ENCODE measurements at places on chromosomes 2 and 18. TPM values are rescaled to one million over a fixed set of nuclear protein-coding genes. Genes with fewer than 3 reads are reported as not detected.

DNA sequence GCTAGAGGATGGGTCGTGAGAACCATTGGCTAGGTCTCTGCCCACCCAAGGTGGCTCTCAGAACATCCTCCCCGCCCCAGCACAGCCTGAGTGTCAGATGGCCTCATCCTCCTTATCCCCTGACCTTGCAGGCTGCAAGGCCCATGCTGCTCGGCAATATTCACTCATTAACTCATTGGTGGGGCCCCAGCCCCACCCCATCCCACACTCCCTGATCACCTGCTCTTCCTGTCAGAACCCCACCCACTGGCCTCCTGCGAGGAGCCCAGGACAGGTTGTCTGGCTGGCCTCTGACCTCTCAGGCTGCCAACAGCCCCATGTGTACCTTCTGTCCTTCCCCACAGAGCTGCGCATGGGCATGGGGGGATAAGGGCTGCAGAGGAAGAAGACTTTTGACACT, 5.3 kb downstream of the ADCY3 start:
- DNase-seq, result no peak

DNA sequence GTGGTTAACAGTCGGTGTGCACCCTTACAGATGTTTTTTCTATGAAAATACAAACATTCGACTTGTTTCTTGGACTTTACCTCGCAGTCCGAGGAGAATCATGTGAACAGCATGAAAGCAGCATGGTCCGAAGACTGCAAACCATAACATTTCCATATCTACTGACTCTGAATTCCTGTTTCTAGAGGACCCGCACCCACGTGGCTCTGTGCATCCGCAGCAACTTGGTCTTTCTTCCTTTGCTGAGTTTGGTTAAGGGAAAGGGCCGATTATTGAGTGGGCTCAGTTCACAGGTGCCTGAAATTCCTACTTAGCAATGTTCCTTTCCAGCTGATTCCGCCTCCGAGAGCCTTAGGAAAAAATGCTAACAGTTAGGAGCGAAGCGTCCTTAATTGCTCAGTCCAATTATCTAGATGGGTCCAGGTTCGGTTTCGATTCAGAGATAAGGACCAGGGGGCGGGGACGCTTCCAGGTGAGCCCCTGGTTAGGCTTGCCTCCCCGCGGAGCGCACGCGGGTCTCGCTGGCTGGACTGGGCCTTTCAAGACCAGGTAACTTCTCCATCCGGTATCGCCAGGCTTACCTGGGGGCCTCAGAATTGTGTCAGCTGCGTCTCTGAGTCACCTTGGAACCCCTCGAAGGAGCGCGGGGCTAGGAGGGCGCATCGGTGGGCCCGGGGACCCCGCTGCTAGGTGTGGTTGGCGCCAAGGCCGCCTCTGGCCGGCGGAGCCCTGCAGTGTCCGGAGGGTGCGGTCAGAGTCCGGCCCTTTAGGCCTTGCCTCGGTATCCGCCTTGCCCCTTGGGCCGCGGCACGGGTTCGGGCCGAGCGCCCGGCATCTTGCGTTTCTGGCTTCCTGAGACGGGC, 1.1 kb upstream of the B3GNT2 start:
- no peak for DNase-seq

DNA sequence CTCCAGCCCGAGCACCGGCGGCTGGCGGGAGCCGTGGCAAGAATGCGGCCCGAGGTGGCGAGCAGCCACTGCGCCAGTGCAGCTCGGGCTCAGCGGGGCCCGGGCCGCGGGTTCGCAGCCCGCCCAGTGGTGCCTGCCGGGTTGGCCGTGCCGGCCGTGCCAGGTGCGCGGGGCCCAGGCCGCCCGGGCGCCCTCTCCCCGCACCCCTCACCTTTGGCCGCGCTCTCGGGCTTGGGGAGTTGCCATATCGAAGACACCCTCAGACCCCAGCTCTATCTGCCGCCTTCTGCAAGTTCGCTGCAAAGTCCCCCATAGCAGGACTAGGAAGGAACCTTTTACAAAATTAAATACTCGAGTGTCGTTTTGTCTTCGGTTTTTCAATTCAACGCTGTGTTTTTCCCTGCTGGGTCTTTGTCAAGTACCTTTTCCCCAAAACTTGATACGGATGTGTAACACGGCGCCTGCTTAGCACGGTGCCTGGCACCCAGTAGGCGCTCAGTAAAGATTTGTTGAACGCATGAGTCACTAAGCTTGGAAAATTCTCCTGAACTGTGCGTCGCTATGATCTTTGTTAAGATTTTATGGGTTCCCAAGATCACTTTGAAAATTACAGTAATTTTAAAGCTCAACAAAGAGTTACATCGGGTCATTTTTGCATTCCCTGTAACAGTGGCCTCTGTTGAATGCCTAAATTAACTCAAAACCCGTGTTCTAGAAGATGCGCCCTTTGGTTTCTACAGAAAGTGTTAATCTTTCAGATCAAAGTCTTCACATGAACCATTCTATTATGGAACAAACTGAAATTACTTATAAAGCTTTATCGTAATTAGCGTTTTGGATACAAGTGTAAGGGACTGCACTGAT, 750 bp downstream of the STRADB start:
- peak; percentile 14 for DNase-seq

- DNase-seq, result no peak
These were observed 17.3 kb downstream of the CHCHD5 start for GRCh38 chr2:112601754-112602153.

DNA sequence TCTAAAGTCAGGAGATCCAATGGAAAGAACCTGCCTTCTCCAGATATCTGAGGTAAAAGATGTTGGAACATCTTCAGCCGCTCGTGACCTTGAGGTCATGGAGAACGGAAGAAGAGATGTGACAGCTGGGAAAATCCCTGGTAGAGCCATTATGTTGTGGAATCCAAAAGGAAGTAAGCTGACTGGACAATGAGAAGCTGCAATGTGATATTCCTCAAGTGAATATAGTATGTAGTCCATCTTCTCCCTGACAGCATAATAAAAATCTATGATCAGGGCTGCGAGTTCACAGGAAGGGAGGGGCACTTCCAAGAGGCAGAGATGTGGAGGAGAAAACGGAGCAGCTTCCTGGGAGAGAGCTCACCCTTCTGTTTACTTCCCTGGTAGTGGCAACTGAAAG, 201.0 kb upstream of the SP5 start:
- DNase-seq, result no peak

DNA sequence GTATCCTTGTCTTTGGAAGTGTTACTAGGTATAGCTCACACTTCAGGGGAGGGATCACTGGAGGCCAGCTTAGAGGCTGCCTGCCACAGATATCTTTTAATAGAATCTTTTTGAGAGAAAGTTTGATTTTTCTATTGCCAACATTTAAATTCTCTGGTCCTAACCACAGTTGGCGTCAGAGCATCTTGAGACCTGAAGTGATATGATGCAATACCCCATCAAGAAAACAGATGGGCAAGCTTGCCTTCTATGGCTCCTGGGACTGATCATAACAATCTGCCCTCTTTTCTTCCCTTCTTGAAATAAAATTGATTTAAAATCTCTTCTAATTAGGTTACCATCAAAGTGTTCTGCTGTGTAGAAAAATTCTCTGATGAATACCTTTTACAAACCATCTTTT, 105.5 kb upstream of the ACKR3 start:
- DNase-seq, result no peak

DNA sequence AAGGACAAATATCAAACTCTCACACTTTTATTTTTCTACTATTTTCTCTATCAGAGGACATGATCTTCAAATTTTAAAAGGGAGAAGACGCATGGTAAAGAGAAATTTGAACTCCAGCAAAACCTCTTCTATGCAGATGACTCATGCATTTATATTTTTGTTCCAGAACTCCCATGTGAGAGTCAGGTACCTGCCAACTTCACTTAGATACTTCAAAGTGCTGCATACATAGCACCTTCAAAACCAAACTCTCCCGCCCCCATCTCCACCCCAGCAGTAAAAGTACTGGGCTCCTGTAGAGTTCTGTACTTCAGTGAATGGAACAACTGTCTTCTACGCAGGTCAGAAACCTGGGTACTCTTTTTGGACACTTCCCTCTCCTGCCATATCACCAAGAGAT, 398.3 kb downstream of the TGIF1 start:
- DNase-seq, result no peak

- DNase-seq, result no peak
These were observed 33.2 kb upstream of the SP3 start for GRCh38 chr2:173998386-173998785.

DNA sequence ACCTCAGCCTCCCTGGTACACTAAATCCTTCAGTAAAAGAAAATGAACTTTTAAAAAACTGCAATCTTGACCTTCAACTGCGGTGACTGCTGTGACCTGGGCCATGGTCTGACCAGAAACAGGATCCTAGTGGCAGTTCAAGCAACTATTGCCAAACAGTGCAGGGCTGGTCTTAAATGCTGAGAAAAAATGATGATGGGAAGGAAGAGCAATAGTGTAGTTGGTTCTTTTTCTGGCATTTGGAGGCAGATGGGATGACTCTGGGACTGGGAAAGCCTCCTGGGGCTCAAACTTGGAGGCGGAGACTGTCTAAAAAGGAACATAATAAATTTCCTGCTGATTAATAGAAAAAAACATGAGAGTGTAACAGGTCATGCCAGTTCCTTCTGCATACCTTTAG, 45.4 kb downstream of the CHN1 start:
- DNase-seq, result no peak

GRCh38 chr2:133953524-133953923, 300.3 kb upstream of the MGAT5 start:
- DNase-seq, result no peak

DNA sequence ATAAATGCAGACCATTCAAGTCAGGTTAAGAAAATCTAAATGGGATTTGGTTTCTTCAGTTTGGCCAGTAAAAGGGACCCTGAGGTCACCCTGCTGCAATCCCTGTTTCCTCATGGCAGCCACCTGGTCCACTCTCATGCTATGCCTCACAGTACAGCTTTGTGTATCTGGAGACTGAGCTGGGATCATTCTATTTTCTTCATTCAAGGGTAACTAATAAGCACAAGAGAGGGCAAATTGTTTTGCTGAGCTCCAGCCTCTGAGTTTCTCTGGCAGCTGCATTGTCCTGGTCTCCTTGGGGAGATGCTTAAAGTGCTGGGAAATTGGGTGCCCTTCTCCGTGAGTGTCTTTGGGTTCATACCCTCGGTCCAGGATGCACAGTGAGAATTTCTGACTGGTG, 18.5 kb upstream of the BCL2L11 start:
- DNase-seq, result no peak

- peak; percentile 81 for DNase-seq
These were observed 143.1 kb upstream of the TTC39C start for GRCh38 chr18:23871410-23871809.

DNA sequence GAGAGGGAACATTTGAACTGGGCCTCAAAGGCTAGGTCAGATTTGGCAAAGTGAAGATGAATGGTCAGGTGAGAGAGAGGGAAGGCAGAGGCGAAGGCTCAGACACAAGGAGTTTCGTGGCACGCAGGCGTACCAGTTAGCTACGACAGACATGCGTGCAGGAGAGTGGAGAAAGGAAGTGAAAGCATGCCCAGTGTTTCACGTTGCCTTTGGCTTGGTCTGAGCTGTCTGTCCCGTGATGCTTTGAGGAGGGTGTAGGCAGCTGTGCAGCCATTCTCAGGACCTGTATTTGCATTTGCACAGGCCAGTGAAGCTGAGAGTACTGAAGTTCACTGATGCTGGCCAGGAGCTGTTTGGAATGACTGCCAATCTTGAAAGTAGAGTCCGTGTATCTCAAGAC, 69.5 kb downstream of the HNRNPLL start:
- DNase-seq, result no peak

GRCh38 chr2:52810460-52810859, 957.1 kb upstream of the CHAC2 start:
- DNase-seq, result no peak

DNA sequence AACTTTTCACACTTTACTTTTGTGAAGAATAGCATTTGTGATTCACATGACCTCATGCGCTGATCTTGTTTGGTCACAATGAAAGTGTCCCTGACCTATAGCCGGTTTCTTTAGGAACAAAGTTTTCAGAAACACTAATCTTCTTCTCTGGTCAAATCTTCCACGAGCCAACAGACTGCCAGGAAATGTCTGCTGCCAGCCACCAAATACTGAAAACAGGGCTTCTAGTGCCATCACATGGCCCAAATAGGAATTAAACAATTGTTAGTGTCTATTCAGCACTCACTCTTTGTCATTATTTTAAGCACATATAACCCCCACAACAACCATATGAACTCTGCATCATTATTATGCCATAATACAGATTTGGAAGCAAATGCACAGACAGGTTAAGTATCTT, 286.5 kb upstream of the SYT4 start:
- DNase-seq, result no peak

- DNase-seq, result no peak
These were observed 404.4 kb upstream of the SYT4 start for GRCh38 chr18:43681661-43682060.

GRCh38 chr2:170813611-170814532, 2.8 kb upstream of the GAD1 start:
- DNase-seq, result peak; percentile 77

Gene LYPD1
- 153 TPM for total RNA-seq

Gene CHRNA1
- total RNA-seq, result not detected

Gene ABCA12
- total RNA-seq, result not detected

Gene TUBA4B
- total RNA-seq, result not detected

Gene SKA1
- total RNA-seq, result 48.2 TPM

Gene OTOF
- not detected for total RNA-seq

Gene CYP27C1
- 0.83 TPM for total RNA-seq

Gene CEP76
- 17.7 TPM for total RNA-seq

Data from Daoy (cell line).